ENCODE measurements at places on chromosomes 16 and 17.

DNA sequence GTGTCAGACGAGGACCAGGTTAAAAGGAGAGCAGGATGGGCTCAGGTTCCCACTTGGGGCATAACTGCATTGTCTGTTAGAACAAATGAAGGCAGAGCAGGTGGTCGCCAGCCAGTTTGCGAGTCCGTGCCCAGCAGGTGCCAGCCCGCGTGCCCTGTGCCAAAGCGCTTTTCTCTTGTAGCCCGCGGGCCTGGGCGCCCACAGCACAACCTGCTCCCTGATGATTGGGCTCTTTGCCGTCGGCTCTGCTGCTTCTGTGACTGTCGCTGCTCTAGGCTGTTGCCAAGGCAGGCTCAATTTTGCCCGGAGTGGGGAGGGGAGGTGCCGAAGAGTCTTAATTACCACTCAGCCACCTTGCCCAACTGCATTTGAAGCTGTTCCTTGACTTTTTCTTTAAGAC, 21.1 kb downstream of the KNOP1 start:
- no peak for DNase-seq

DNA sequence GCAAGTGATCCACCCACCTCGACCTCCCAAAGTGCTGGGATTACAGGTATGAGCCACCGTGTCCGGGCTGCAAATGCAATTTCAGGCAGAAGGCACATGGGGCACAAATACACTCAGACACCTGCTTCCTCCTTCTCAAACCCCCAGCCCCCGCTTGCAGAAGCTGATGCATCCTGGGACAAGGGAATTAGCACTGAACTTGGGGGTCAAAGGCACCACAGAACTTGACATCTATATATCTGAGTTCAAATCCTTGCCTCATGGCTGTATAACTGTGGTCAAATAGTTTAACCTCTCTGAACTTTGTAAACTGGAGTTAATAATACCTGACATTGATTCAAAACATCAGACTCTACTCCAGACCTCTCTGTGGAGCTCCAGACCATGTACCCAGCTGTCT, 4.1 kb upstream of the ARL5C start:
- no peak for DNase-seq

DNA sequence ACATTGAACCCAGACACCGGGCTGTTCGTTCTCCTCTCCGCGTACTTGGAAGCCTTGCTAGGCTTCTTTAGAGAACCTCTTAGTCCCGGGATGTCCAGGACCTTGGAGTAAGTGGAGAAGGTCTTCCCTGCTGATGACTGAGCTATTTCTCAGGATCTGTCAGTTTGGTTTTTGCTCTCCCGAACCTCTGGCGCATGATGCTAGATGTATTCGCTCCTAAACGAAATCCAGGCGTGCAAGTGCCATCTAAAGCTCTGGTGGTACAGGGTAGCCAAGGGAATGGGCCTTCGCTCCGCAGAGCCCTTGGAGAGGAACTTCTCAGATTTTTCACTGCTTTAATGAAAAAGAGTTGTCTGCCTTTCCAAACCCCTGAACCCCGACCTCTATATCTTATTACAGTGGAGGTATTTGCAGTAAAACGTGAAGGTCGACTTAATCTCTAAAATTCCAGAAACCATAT, 547 bp downstream of the VMP1 start:
- no peak for DNase-seq

DNA sequence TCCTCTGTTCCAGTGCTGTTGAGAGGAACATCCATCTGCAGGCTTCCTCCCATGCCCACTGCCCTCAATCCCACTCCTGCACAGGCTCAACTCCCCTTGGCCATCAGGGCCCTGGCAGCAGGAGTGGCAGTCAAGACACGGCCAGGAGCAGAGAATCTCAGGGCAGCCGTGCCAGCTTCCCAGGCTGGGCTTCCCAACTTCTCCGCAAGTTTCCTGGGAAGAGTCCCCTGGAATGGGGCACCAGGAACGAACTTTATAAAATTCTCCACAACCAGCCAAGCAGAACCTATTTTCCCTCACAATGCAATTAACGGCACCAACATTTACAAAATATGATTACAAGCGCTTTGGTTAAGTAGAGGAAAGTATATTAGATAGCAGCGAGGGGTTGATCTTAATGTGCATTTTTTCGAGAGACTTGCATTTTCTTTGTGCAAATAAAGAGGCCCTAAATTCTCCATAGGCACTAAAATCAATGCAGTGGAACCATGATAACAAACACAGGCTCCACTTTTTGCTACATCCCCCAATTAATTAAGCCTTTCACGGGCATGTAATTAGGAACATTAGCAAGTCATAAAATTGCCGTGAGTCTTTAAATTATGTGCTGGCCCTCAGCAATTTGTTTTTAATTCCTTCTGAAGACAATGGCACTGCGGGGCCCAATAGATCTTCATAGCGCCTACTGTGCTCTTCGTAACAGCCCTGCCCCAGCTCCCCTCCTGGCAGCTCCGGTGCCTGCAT, 99.9 kb upstream of the LHX1 start:
- DNase-seq = no peak

GRCh38 chr17:61574542-61575351, 16.3 kb downstream of the NACA2 start:
- no peak for DNase-seq

DNA sequence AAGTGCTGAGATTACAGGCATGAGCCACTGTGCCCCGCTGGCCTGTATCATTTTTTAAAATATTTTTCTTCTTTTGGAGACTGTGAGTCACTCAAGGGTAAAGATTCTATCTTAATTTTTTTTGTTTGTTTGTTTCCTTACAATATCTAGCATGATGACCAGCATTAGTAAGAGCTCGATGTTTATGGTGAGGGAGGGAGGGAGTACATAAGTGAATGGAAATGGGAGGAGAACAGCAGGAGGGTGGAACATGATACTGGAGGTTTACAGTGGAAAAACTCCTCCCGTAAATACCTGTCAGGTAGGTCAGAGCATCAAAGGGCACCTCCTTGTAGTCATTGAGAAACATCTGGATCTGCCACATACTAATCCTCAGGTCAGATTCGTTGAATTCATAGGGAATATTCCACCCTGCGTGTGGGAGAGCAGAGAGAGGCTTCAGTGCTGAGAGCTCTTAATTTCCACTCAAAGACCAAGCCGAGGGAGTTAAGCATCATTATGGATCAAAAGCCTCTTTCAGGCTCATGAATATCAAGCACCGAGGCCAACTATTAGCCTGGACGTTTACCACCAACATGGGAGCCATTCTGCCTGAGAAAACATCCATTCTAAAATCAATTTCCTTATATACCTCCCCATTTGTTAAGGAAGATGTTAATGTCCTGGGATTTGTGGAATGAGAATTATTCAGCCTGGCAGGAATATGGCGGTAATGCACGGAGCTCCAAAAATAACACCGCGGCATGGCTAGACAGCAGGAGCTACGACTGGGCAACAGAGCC, 51.8 kb downstream of the LYRM1 start:
- no peak for DNase-seq

DNA sequence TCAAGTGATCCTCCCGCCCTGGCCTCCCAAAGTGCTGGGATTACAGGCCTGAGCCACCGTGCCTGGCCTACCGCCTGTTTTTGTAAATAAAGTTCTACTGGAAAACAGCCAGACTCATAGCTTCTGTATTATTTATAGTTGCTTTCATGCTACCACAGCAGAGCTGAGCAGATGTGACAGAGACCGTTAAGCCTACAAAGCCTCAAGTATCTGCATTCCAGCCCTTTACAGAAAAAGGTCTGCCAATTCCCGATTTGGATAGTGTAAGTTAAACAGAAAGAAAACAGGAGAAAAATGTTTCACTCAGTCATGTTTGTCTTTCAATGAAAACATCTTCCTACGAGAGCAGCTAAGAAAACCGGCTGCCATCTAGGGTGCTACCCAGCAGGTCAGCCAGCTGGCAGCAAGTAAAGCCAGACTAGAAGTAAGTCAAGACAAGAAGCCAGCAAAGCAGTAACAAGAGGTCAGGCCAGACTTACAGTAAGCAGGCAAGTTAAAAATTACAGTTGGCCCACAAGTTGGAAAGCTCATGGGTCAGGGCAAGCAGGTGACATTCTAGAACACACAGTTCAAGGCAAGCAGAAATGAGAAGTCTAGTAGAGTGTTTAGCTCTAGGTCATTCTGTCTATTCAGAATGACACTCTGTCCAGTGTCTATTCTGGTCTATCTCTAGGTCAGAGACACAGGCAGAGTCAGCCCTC, 17.7 kb downstream of the NCBP3 start:
- no peak for DNase-seq

DNA sequence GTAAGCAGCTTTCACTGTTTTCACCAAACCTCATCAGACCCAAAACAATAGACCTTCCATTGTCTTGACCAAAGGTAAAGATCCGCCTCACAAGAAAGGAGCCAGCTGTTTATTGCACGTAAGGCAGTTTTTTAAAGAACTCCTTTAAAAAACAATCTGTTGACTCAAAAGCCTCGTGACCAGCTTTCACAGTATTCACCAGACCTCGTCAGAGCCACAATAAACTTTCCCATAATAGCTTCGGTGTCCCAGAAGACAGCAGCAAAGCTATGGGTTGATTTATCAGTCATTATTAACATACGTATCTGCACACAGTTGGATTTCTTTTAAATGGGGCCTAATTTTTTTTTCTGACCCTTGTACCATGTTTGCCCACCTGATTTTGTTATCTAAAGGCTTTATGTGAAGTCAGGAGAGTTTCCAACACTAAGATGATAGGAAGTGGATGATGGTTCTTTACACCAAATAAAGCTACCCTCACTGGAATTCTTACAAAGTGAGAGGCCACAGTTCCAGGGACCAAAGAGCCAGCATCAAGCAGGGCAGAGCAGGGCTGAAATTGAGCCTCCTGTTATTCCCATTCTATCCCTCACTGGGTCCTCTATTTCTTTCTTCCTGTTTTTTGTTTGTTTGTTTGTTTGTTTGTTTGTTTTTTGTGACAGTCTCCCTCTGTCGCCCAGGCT, 17.6 kb upstream of the HELZ start:
- DNase-seq = no peak

GRCh38 chr17:54372069-54372749, 528.4 kb upstream of the TOM1L1 start:
- DNase-seq = no peak

GRCh38 chr17:77425791-77426641, 285.2 kb downstream of the SEC14L1 start:
- peak; percentile 45 for DNase-seq

DNA sequence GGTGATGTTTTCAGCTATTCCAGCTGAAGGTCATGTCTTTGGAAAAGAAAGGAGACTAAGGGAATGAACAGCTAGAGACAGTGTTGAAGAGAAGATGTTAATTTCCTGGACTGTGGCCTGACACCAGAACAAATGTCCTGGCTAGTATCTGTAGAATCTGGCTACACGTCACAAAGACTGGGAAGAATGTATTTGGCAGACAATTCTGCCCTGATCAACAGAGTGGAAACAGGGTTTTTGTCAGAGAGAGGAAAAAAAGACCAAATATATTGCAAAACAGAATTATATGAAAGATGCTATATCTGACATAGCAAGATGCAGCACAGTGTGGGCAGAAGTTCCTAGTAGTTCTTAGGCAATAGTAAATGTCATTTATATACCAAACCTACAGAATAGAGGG, 17.0 kb upstream of the ANKFN1 start:
- no peak for DNase-seq

- no peak for DNase-seq
Measured at GRCh38 chr16:58850678-58851020, 116.5 kb upstream of the GOT2 start.

DNA sequence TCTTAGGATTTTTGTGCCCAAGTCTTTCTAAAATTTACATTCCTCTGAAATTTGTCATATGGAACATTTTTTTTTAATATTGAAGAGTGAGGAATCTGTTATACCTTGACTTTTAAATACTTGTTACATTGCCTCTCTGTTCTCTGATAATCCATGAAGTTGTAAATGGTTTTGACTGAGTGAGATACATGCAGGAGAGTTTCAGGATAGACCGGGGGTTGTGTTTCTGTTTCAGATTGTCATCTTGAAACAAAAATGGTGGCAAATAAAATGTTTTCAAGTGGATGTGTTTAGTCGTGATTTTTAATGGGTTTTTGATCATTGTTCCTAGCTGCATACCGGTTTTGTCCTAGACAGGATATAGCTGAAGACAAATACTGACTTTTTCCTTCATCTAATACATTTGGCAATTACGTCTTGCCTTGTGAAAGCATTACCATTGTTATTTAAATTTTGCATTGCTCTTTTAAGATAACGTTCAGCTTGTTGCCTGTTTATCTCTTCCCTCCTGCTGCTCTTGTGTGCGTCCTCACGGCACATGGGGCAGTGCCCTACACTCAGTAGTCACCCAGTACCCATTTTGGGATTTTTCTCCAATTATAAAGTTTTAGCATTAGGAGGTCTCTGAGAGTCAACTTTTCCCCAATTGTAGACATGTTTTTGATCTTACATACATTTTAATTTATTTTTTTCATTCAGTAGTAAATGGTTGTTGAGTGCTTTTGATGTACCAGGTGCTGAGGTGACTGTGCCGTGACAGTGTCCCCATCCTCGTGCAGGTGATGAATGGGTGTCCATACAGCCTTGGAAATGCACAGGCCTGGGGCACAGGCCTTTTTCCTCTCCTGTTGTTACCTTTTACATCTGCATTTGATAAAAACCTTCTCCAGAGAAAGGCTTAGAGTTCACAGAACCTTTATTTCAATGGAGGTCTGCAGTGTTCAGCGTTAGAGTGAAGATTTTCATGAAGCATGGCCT, 169.9 kb downstream of the MSI2 start:
- DNase-seq = no peak

- no peak for DNase-seq
Measured at GRCh38 chr17:79205688-79206205, 131.1 kb downstream of the ENGASE start.

GRCh38 chr16:84982434-84982833, 28.9 kb downstream of the ZDHHC7 start:
- DNase-seq = no peak

DNA sequence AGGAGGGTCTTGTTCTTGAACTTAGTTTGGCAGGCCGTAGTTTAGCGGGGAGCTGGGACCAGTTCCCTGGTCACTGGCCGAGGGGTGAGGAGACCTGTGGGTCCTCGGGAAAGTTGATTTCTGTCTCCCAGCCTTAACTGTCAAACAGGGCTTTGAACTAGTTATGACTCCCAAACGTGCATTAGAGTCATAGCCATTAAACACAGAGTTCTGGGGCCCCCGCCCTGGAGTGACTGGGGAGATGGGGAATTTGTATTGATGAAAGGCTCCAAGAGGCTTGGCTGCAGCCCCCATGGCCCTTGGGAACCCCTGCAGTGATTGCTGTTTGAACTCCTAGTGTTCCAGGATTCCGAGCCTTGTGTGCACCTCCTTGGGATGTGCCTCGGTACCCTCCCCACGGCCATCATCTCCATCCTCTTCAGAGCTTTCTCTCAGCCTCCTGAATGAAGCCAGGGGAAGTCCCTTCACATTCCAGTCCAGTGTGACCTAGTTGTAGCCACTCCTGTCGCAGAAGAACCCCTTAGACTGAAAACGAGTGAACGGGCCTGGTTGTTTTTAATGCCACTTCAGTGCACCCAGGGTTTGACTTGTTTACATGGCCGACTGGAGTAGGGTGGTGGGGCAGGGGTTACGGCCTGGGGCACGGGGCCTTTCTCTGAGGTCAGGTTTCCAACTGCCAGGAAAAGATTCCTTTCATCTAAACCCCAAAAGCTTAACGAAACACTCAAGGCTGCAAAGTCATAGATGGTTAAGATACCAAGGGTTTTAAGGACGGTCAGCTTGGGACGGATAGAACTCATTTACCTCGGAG, 1.4 kb downstream of the MPRIP start:
- DNase-seq = no peak

GRCh38 chr17:1959871-1960544, 65.1 kb downstream of the RTN4RL1 start:
- no peak for DNase-seq

Data from CD4-positive, alpha-beta T cell treated with Interleukin-15 for 4 hours (primary cell).